NCI-H460 (cell line): ENCODE measurements at places on chromosomes 1 and 21.

GRCh38 chr1:2388004-2388913 is 3.1 kb downstream of the MORN1 start:
- no peak for DNase-seq

DNA sequence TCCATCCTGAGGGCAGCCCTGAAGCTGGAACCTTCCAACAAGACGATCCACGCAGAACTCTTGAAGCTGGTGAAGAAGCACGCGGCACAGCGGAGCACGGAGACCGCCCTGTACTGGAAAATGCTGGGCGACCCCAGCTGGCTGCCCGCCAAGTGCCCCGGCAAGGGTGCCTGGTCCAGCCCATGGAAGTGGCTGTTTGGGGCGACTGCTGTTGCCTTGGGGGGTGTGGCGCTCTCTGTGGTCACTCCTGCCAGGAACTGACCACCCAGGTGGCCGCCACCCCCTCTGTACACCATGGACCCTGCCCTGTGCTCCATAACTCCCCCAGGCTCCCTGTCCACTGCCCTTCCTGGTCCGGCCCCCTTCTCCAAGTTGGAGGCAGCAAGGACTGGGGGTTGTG is 90.8 kb downstream of the PPP1R12B start:
- no peak for DNase-seq

GRCh38 chr1:248102847-248103246 is 7.9 kb downstream of the OR2L13 start:
- DNase-seq = no peak

DNA sequence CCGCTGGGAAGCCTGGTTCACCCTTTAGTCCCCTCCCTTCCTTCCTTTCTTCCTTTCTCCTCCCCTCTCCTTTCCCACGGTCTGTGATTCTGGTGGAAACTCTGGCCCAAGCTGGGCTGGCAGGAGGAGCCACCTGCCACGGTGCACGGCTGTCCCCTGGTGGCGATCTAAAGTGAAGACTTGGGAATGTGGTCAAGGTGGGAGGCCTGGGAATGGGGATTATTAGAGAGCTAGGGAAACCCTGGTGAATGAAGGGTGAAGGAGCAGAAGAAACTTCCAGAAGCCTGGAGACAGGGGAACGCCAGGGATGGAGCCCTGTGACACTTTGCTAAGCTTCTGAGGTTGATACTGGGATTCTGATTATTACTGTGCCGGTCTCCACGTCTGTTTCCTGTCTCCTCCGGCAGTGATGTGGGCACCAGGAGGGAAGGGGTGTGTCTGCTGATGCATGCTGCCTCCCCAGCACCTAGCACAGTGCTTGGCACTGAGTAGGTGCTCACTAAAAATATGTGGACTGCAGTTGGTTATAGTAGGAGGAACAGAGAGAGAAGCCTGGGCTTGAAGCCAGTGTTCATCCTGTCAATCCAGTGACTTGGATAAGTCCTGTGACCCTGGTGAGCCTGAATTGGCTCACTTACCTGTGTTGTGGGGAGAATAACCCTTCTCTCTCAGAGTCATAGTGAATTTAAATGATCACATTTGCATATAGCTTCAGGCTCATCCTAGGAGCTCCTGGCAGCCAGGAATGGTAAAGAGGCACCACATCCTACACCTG is 71.2 kb upstream of the NBPF3 start:
- peak; percentile 70 for DNase-seq

DNA sequence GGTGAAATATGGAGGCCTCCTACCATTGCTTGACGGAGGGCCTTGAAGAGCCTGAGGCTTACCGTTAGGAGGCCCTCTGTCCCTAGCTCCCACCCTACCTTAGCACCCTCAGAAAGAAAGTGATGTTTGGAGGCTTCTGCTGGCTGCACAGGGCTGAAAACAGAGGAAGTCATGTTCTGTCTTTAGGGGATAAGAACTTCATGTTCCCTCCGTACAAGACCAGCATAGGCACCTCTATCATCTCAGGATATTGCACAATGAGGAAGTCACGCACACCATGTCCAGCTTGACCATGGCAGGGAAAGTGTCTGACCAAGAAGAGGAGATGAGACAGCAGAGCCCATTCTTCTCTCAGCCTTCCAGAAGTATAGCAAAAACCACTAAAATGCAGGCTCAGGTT is 13.8 kb downstream of the ADORA3 start:
- no peak for DNase-seq

GRCh38 chr1:17120962-17121837 is 1.9 kb upstream of the PADI2 start:
- DNase-seq = no peak

GRCh38 chr1:240232530-240232929 is 140.8 kb downstream of the FMN2 start:
- DNase-seq = peak; percentile 30

GRCh38 chr1:93567255-93567918 is 114.2 kb downstream of the BCAR3 start:
- DNase-seq = no peak

DNA sequence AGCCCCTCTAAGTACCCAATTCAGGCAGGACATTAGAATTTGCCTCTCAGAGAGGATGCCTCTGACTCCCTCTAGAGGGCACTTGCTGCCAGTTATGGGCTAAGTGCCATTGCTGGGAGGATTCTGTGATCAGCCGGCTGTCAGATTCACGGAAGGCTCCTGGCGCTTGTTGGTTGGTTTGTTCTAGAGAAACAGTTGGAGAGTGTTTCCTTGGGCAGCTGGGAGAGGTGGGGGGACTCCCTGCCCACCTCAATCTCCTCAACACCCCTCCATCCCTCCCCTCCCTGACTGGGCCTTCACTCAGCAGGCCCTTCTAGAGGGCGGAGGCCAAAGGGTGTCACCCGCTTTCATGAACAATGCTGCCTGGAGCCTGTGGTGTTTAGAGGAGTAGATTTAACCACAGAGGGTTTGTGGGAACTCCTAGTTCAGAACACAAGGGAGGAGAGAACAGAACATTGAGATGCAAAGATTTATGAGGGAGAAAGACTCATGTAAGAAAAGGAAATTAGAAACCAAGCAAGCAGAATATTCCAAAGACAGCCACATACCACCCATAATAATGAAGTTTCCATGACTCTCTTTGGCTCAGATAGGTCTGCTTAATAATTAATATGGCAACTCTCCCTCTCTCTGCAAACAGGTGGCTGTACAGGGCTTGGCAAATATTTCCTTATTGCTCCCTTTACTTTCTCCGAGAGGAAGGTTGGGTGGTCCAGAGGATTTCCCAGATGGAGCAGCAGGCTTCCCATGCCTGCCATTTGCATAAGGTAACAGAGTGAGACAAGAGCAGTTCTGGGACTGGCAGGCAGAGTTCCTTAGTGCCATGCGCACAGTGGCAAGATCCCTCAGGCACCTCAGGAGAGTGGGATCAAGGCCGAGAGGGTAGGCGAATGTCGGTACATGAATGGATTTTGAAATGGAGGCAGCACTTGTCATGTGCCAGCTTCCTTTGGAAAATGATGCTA is 30.0 kb upstream of the ACP6 start:
- peak; percentile 79 for DNase-seq

DNA sequence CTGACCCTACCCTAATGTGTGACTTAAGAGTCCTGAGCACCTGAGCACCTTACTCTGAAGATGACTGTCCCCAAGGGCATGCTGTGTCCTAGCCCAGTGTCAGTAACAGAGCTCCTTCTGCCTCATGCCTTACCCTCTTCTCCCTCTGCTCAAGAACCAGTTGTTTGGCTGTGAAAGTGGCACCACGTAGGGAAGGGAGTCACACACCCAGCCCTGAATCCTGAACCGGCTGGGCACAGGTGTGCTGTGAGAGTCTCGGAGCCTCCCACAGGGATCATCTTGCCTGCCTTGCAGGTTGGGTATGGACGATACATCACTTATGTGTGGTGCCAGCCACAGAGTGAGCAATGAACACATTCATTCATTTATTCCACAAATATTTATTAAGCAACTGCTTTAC is 220.6 kb downstream of the DYRK1A start:
- DNase-seq = no peak

GRCh38 chr1:76264642-76265041 is 190.1 kb downstream of the ST6GALNAC3 start:
- no peak for DNase-seq

- DNase-seq = no peak
Measured at GRCh38 chr1:55724551-55725325, 509.6 kb upstream of the USP24 start.

GRCh38 chr1:41856944-41857285 is 61.8 kb downstream of the HIVEP3 start:
- no peak for DNase-seq

DNA sequence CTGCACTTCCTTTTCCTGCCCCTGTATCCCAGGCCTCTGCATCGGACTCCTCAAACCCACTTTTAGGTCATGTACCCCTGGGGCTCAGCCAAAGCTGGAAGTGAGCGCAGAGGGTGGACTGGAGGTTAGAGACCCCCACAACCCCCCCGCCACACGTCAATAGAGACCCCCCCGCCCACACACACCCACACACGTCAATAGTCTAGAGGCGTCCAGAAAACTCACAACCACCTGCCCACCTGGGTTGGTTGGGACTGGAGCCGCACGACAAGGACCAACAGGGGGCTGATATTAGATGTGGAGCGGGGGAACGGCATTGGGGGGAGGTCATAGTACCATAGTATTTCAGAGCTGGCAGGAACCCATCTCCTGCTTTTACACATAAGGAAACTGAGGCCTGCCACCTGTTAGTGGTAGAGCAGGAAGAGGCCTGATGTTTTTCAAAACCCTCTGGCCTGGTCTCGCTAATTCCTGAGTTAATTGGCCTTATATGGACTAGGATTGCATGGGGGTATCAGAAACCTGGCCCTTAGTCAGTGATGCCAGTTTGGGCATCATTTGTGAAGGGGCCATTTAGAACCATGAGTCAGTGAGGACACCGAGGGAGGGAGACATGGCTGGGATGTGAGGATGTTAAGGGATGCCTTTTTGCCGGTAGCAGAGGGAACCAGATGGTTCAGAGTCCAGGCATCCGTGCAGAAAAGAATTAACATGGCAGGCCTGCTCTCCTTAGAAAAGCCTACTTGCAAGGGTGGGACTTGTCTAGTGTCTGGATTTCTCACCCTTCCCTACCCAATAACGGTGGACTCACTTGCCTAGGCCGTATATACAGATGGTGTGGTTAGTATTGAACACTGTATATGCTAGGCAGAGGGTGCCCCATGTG is 1.1 kb downstream of the NENF start:
- DNase-seq = no peak

DNA sequence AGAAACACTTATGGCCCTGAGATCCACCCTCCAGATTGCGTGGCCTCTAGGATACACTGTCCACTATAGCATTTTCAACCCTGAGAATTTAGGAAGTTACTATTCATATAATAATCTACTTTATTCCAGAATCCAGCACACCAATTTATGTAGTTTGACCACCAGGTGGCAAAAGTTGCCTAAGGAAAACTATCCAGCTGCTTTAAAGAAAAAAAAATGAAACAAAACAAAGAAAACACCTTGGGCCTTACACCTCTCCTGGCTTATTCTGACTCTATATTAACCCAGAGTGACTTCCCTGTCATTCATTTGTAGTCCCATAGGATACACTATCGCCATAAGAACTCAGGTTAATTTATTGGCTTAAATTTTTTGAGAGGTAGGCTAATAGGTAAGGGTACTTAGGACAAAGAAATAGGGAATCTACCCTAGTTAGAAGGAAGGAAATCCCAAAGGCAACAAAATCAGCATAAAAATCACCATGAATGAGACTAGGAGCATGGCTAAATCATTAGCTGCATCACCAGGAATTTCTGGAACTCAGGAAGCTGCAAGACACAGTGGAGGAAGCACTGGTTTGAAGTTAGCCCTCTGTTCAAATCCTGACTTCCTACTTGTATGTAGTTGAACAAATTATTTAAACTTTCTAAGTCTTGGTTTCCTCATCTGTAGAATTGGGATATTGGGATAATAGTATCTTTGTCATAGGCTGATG is 107.5 kb downstream of the SPAG17 start:
- no peak for DNase-seq

DNA sequence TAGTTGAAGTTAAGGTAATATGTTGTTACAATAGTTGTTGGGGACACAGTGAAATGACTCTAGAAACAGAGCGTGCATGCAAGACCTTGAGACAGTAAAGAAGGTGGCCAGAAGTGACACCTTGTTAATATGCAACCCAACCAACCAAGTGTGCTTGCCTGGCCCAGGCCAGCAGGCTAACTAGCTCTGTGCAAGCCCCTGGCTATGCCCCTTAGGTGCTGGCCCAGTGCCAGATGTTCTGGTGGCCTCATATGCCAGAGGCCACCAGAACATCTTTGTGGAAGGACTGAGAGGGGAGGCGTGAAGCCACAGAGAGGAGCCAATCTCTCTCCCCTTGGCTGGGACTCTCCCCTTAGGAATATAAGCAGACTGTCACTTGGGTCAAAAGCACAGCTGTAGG is 111.2 kb upstream of the JUN start:
- DNase-seq = no peak

- DNase-seq = no peak
Measured at GRCh38 chr1:119829625-119830024, 18.4 kb upstream of the REG4 start.

GRCh38 chr1:88634538-88634937 is 49.5 kb upstream of the PKN2 start:
- DNase-seq = no peak

GRCh38 chr1:158274797-158275196 is 14.9 kb upstream of the CD1C start:
- DNase-seq = no peak

DNA sequence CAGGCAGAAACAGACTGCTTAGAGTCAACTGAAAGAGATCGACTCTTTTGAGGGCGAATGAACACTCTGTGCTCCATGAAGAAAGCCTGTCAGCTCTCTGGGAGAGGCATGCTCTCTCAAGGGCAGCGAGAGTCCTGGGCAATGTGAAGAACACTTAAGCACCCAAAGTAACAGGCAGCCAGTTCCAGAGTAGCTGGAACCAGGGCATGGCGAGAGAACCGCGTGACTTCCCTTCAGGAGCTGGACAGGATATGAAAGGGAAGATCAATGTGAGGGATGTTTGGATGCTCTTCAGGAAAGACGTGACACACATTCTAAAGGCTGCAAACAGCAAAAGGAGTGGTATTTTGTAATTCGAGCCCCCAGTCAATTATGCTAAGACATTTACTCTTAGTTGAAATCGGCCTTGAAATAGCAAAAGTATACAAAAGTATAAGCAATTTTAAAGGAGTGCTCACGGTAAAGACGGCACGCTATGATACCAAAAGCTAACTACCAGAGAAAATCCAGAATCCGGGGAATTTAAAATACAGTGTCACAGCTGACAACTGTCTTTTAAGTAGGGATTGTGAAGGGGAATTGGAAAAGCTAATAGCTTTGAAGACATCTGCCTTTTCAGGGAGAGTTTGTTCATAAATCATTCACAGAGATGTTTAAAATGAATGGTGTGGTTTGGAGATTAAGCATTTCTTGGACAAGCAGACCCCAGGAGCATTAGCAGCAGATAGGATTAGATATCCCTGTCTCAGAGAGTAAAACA is 20.8 kb downstream of the ADAMTS5 start:
- DNase-seq = no peak

DNA sequence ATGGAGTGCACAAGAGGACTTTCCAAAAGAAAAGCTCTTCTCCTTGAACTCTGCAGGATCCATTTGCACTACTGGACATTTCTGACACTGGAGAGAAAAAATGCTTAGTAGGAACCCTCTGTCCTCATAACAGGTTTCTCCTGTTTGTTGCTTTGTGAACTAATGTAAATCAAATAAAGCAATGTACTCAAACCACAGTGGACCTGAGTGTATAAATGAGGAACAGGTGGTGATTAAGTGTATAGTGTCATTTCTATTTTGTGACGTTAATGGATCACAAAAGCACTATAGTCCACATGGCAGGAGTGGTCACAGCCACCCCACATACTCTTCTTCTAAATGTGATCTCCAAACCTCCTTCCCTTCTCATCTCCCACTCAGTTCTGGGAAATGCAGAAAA is 268.4 kb upstream of the DUSP10 start:
- DNase-seq = no peak

GRCh38 chr1:248813546-248813945 is 12.2 kb downstream of the SH3BP5L start:
- no peak for DNase-seq
